Vagina (tissue), 2 donors: ENCODE measurements at places on chromosomes 6 and 20.

DNA sequence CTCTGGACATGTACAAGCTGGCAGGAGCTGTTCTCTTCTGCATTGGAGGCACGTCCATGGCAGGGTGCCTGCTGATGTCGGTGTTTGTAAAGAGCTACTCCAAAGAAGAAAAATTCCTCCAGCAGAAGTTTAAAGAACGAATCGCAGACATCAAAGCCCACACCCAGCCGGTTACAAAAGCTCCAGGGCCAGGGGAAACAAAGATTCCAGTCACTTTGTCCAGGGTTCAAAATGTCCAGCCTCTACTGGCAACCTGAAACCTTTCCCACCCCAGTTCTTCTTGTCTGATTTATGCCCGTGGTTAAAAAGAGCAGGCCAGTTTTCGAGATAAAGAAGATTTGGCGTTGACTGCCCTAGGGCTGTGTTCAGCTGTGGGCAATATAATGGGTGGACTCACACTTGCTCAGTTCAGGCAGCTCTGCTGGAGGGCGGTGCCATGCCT lies 19.7 kb downstream of the NRSN1 start:
- DNase-seq, result no peak

- no peak for DNase-seq
Observed at GRCh38 chr6:50135968-50136367, 86.2 kb upstream of the DEFB112 start.

- DNase-seq, result no peak
Observed at GRCh38 chr6:138410972-138411880, 7.2 kb downstream of the HEBP2 start.

DNA sequence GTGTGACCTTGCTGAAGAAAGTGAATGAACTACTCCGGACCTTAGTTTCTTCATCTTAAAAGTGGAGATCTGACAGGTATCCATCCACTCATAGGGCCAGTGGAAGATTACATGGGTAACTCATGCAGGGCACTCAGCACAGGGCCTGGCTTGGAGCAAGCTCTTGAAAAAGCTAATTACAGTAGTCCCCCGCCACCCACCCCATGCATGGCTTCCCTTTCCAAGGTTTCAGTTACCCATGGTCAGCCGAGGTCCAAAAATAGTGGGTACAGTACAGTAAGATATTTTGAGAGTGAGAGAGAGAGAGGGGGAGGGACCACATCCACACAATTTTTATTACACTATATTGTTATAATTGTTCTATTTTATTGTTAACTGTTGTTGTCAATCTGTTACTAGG lies 7.1 kb upstream of the PMEPA1 start:
- no peak for DNase-seq
